ENCODE measurements at places on chromosomes 1 and 21.

DNA sequence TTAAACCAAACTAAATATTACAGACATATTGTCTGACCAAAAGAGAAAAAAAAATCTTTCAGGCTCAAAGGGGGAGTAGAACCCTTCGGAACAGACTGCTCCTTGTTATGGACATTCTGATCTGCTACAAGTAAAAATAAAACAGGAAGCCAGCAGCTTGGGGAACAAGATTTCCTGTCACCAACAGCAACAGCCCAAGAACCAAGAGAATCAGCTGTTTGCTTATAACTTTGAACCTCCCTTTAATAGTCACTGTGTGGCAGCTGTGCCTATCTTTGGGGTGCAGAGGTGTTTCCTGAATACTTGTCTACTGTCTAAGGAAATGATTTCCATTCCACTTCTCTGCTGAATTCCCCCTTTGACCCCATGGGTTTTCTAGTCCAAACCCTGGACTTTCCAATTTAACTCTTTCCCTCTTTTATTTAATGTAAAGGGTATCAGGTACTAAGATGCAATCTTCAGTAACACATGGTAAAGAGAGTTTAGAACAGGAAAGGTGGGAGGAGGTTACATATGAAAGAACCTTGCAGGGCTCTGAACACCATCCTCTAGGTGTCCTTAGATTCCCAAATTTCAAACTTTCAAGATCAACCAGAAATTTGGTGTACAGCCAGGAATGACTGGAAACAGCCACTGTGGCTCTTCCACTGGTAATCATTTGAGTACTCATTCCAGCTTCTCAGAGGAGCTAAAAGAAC, 38.6 kb downstream of the GPR3 start:
- peak; percentile 15 for DNase-seq

GRCh38 chr1:183569801-183570200, 20.5 kb downstream of the NCF2 start:
- no peak for DNase-seq

GRCh38 chr1:62090016-62090415, 104.6 kb upstream of the L1TD1 start:
- no peak for DNase-seq

GRCh38 chr1:229063154-229063773, 207.6 kb upstream of the RAB4A start:
- no peak for DNase-seq

DNA sequence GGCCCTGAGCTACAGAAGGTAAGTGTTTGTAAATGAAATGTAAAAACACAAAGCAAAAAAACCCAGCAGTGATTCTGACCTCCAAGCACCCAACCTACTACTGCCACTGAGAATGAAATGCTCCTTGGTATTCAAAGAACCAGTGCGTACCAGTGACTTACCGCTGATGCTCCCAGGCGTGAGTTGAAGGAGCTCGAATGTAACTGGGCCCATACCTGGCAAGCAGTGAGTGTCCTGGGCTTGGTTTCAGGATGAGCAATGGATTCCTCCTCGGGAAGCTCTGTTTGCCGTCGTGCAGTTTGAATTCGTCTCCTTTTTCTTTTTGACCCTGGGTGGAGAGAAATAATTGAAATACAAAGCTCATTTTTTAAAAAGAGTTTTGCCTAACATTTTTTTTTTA, 121.9 kb downstream of the ATG4C start:
- no peak for DNase-seq

DNA sequence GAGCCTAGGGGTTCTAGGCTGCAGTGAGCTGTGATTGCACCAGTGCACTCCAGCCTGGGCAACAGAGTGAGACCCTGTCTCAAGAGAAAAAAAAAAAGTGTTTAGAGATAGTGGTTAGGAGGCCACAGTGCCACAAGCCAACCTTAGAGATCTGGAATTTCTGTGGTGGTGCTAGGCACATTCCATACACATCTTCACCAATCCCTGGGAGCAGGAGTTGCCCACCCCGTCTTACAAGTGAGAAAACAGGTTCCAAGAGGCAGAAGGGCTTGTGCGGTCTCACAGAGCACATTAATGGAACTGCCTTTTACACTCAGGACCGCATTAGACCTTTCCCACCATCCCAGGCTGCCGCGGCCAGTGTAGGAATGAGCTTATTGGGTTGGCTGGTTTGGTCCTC, 93.2 kb downstream of the EPHB2 start:
- no peak for DNase-seq

DNA sequence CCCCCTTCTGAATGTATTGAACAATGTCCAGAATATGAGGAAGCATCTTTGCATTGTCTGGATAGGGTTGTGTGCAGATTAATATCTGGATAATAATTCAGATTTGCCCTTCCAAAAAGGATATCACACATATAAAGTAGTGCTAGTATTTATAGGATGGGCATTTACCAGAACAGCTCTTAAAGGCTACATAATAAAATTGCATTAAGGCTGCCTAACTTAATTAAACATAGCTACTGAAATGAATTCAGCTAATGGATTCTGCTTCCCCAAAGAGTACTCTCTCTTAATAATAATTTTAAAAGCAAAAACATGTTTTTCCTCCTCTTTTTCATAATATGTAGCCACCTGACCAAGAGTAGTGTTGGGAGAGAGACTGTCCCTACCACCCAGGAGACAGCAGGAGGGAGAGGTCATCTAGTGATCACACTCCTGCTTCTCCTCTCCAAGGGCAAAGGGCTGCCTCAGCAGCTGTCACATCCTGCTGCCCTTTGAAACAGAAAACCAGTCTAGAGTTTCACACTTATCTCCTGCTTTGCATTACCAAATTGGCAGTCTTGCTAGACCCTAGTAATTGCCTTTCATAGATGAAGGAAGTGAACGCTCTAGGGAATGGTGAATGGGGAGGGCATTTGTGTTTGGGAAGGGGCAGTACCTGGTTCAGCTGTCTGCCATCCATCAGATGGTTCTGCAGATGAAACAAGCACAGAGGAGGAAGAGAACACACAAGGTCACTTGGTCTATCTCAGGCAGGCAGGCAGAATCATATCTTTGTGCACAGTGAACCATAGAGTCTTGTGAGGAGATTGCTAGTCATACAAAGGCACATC, 29.3 kb upstream of the DDAH1 start:
- no peak for DNase-seq

GRCh38 chr1:99957818-99958217, 12.0 kb upstream of the SLC35A3 start:
- DNase-seq = no peak

- no peak for DNase-seq
Measured at GRCh38 chr1:3456449-3456963, 2.0 kb downstream of the ARHGEF16 start.

GRCh38 chr1:66576645-66577044, 42.7 kb downstream of the SGIP1 start:
- no peak for DNase-seq

DNA sequence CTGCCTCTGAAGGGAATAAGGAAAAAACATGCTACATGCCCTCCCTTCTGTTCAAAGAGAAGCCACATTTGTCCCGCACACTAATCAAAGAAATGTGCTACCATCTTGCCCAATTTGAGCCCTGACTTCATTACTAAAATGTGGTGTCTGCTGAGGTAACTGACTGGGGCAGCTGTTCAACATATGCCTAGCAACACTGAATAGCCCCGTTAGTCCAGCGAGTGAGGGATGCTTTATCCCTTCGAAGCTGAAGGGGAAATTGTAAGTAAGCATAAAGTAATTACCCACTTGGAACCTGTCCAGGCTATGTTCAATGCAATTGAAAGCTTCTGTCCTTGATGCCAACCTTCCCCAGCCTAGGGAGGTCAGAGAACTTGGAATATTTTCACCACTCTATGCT, 310.6 kb downstream of the SEC16B start:
- DNase-seq = no peak

DNA sequence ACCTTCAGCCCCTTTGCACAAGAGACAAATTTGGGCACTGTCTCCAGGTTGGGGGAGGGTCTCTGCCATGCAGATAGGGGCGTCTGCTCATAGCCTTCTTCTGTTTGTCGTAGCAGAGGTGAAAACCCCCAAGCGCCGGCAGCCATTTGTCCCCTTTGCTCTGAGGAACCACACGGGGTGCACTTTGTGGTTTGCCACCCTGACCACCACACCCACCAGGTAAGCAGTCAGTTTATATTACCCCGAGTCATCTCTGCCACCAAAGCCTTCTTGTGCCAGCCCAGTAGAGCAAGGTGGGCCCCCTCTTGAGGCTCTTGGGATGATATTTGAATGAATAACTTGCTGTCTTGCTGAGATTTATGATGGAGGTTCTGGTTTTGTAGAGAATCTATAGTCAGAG, 111.8 kb downstream of the VPS13D start:
- DNase-seq = no peak

GRCh38 chr1:31782421-31783410, 18.6 kb upstream of the ADGRB2 start:
- DNase-seq = no peak

DNA sequence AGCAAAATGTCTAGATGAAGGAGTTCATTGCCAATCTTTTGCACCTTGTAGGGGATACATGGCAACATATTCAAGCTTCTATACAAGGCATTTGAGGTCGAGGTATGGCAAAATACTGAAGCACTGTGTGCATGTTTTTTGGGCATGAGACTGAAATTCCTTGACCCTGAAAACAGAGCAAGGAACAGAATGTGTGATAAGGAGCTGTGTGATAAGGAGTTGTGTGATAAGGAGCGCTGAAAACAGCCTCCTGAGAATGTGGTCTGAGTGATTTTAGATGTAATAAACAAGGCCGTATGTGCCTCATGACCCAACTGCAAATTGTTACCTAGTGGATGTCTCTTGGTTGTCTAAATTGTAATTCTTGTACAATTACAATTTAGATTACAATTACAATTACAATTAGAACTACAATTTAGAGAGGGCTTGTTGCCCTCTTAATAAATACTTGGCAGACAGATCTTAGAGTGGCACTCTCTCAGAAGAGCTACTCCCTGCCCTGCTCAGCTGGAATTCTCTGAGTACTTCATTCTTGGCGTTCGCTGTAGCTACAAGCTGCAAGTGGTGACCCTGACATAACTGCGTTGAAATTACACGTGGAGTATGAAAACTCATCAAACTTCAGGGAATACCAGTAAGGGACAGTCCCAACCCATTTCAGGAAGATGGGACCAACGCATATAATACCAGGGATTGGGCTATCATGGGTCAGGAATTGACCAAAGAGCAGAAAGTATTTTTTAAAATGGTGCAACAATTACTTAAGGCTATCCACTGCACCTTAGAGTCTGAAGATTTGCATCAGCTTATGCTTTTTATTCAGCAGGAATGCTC, 20.0 kb upstream of the ITLN1 start:
- no peak for DNase-seq

DNA sequence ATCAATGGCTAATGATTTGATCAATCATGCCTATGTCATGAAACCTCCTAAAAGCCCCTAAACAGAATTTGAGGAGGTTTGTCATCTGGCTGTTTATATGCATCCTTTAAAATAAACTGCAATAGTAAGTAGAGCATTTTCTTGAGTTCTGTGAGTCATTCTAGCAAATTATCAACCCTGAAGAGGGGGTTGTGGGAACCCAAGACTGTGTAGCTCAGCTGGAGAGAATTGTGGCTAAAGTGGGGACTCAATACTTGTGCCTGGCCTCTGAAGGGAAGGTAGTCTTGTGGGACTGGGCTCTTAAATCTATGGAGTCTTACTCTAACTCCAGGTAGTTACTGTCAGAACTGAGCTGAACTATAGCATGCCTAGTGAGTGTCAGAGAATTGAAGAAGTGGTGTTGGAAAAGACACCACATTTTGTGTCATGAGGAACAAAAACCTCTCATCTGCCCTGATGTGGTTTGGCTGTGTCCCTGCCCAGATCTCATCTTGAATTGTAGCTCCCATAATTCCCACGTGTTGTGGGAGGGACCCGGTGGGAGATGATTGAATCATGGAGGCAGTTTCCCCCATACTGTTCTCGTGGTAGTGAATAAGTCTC, 402.4 kb downstream of the USH2A start:
- no peak for DNase-seq

GRCh38 chr1:110440877-110441276, 10.1 kb upstream of the PROK1 start:
- DNase-seq = no peak

GRCh38 chr1:158003406-158003800, 10.0 kb downstream of the KIRREL1 start:
- no peak for DNase-seq

GRCh38 chr1:84583648-84584047, 9.4 kb upstream of the CTBS start:
- DNase-seq = no peak

DNA sequence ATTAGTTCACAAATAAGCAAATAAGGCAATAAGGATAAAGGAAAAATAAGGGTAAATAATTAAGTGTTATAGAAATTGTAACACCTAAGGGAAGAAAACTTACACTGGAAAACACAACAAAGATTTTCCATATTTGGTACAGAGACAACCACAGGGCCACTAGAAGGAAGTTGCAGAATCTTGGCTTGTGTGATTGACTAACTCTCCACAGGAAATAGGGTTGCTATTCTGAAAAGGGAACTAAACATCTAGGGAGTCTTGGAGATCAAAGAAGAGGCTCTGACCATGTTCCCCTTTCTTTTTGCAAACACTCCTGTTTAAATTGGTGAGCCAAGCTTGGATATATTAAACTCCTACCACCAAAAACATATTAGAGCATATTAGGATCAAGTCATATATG, 59.1 kb downstream of the APCS start:
- DNase-seq = no peak

GRCh38 chr1:42957229-42957879, 1.3 kb downstream of the SLC2A1 start:
- no peak for DNase-seq

DNA sequence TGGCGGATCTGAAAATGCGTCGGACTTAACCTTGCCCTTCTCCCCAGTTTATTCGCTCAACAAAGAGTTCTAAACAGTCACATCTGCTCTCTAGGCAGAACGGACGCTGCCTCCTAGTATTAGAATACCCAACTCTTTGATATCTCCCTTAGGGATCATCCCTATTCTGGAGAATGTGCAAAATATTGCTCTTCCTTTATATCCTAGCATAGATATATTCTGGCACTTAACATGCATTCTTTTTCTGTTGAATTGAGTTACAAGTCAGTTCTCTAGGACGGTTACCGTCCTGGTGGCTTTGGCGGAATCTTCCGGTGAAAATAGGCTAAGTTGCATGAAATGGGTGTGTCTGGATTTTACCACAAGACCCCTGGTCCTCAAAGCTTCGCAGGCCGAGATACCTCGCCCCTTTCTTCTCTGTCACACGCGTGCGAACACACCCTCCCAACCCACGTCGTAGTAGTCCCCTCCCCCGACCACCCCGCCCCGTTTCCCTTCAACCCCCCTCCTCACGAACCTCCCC, 501 bp upstream of the DNAJC6 start:
- DNase-seq = no peak

- no peak for DNase-seq
Measured at GRCh38 chr1:166884971-166885370, 8.9 kb upstream of the TADA1 start.

GRCh38 chr1:8070381-8070811, 44.3 kb upstream of the ERRFI1 start:
- DNase-seq = no peak

DNA sequence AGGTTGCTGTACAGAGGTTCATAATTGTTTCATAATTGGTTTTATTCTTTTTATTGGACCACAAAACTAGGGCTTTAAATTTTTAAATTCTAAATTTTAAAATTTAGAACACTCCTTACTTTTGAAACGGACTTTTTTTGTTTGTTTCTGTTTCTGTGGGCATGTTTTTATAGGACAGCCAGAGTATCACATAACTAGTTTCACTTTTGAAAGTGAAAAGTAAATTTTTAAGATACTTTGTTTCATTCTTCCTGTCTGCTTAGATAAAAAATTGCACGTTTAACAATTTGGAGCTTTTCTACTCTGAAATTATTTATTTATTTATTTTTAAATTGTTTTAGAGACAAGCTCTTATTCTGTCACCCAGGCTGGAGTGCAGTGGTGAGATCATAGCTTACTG, 29.7 kb downstream of the MDM4 start:
- no peak for DNase-seq

All from T-helper 2 cell treated with Interferon-gamma antibody and Interleukin-4, amounts not matched to agents 5 μg/mL and 100 μg/mL, for 36 hours (primary cell).